ENCODE measurements at places on chromosomes 12 and 14.

- DNase-seq: peak; percentile 96
These were observed 6.6 kb downstream of the BRF1 start for GRCh38 chr14:105294142-105294597.

- no peak for DNase-seq
These were observed 5.2 kb downstream of the MDM2 start for GRCh38 chr12:68813242-68813593.

DNA sequence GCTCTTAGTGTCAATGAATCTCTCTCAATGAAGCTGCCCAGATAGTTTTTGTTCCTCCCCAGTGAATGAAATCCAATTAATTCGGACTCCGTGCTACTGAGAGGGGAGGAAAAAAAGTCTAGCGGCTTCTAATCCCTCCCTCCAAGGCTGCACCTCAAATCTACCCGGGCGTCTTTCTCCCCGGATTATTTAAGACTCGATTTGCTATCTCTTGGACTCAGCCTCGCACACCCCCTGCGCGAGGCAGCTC lies 134 bp downstream of the DUSP6 start:
- DNase-seq: no peak

GRCh38 chr12:124006085-124006845 lies 33.2 kb downstream of the ZNF664 start:
- no peak for DNase-seq

- no peak for DNase-seq
These were observed 295.7 kb upstream of the FKBP4 start for GRCh38 chr12:2498964-2499500.

- DNase-seq: no peak
These were observed 47.8 kb downstream of the HECTD1 start for GRCh38 chr14:31159682-31160296.

DNA sequence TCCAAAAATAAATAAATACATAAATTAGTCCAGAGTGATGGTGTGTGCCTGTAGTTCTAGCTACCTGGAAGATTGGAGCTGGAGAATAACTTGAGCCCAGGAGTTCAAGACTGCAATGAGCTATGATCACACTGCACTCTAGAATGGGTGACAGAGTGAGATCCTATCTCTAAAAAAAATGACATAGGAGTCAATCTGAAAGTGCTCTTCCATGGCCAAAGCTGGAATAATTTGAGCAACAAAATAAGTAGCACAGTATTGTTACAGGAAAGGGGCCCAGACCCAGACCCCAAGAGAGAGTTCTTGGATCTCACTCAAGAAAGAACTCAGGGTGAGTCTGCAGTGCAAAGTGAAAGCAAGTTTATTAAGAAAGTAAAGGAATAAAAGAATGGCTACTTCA lies 24.9 kb upstream of the SLC7A8 start:
- DNase-seq: no peak

DNA sequence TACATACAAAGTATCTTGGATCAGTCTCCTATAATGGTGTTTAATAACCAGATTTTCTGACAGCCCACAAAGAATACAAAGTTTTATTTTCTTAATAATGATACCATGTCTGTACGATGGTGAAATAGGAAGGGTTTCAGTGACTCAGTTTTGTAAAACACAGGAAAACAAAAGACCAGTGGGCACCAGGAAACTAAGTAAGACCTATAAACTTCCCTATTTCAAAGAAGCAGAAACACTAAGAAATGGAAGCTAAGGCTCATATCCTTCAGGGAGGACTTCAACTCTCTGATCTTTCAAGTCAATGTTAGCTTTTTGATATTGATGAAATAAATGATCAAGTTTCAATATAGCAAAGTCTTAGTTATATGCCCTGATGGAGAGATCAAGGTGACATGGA lies 196.0 kb downstream of the DUSP6 start:
- DNase-seq: peak; percentile 70

GRCh38 chr12:20404576-20405346 lies 36.4 kb downstream of the PDE3A start:
- peak; percentile 74 for DNase-seq

DNA sequence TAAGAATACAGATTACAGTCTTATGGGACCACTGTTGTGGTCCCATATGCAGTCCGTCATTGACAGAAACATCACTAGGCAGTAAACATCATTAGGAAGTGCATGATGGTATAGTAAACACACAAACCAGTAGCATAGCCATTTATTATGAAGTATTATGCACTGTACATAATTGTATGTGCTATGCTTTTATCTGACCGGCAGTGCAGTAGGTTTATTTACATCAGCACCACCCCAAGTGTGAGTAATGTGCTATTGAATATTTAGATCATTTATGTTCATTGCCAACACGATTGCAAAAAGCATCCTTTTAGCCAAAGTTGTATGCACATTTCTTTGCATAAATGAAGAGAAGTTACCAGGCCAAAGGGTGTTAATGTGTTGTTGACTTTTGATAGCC lies 531.6 kb upstream of the TBX3 start:
- no peak for DNase-seq

DNA sequence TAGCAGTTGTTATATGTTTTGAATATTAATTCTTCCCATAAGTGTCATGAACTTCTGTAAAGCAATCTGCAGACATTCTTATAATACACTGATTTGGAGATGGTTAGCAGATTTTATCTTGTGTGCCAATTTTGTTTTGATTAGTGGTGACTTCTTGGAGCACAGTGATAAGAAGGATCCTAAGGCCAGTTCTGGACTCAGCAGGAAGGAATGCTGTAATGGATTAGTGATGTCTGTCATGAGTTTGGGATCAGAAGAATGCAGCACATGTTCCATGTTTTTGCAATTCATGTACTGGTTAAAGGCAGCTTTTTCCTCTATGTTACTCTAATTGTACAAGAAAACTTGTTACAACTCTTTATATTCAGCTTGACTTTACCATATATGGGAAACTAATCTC lies 91.5 kb downstream of the UNC79 start:
- DNase-seq: no peak

GRCh38 chr12:132236129-132236929 lies 92.1 kb downstream of the NOC4L start:
- DNase-seq: no peak

- DNase-seq: no peak
These were observed 337.0 kb upstream of the CLEC14A start for GRCh38 chr14:38592764-38593442.

- peak; percentile 50 for DNase-seq
These were observed 2.4 kb downstream of the CRIP2 start for GRCh38 chr14:105476831-105477659.

DNA sequence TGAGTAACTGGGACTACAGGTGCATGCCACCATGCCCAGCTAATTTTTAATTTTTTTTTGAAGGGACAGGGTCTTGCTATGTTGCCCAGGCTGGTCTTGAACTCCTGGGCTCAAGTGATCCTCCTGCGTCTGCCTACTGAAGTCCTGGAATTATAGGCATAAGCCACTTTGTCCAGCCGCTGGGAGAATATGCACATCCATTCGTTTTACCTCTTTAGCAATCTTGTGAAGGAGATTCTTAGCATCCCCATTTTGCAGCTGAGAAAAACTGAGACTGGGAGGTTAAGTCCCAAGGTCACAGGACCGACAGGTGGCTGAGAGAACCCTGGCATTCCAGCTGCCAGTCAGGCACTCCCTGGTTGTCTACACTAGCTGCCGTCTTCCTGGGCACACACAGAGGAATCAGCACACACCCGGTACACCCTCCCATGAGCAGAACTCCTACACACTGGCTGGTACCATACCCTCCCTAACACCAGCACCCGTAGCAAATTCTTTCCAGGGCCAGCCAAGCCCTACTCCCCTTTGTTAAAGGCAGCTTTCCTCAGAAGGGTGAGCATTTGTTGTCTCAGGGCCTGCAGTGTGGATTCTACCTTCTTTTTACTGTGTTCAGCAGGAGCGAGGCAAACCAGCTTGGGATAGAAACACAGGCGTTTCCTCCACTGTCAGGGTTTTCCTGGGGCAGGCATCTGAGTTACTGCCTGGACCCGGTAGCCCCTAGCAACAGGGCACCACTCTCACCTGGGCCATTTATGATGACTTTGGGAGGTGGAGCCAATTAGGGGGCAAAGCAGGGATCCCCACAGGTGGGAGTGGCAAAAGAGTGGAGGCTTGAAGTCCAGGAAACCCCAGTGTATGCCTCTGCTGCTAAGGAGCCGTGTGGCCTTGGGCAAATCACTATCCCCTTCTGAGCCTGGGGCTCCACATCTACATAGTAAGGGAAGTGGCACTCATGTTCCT lies 70.2 kb downstream of the IRF2BPL start:
- no peak for DNase-seq

GRCh38 chr12:24814379-24815113 lies 134.4 kb downstream of the BCAT1 start:
- DNase-seq: no peak

DNA sequence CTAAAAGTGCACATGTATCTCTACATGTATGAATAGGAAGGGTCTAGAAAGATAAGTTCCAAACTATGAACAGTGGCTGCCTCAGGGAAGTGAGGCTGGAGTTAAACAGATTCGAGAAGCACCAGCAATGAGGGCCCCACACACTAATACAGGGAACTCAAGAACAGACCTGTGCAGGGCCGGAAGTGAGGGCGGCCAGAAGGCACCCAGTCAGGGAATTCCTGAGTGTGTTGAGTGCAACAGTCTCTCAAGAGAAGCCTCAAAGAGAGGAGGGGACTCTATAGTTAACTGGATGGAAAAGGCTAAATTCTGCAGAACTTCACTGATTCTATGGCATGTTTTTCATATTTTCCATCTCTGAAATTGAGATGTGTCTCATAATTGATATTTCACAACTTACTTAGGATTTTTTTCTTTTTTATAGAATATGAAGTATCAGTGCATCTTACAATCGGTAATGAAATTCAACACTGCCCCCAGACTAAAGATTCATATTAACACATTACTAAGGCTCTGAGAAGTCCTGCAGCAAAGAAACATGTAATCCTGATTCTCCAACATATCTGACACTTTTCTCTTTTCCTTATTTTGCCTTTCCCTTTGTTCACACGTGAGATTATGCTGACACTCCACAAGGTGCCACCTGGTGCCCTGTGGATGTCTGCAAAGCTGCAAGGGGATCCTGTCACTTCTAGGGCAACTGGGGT lies 61.3 kb downstream of the CHGA start:
- no peak for DNase-seq

GRCh38 chr14:54570631-54571415 lies 3.9 kb downstream of the SAMD4A start:
- peak; percentile 73 for DNase-seq
